Body of pancreas (tissue), 4 donors: ENCODE measurements at places on chromosomes 16 and 17.

DNA sequence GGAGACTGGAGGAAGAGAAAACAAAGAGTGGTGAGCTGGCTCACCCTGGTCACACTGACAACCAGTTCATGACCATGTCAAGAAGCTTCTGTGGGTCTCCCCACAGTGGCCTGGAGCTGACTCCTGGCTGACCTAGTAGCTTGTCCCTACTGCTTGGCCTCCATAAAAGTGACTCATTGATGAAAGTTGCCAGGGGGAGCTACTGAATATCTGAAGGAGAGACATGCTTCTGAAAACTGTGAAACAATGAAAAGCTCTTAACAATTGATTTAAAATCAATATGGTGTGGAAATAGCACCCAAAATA lies 22.0 kb downstream of the SMPD3 start:
- DNase-seq = no peak

GRCh38 chr17:77753246-77753645 lies 205.3 kb upstream of the TNRC6C start:
- no peak for DNase-seq

DNA sequence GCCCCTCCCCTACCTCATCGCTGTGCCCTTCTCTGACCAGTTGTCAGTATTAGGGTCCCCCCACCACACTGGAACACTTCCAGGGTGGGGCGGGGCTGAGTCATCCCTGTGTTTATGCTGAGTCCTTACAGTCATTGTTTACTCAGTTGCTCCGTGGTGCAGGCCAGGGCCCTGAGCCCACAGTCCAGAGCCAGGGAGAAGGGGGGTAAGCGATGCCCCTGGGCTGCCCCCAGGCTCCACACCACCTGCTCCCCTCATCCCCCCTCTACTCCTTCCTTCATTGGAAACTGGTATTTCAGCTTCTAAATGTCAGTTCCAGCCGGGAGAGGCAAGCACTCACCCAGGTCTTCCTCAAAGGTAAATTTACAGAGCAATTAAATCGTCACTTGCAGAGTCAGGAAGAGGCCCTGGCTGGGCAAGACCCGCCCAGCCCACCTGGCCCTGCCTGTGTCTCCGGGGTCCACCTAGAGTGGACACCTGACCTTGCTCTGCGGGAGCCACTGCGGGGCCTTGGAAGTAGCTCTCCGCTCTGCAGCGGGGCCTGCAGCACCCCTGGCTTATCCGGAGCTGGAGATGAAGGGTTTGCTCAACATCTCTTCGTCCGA lies 4.8 kb downstream of the ATP2A3 start:
- DNase-seq = peak; percentile 74

DNA sequence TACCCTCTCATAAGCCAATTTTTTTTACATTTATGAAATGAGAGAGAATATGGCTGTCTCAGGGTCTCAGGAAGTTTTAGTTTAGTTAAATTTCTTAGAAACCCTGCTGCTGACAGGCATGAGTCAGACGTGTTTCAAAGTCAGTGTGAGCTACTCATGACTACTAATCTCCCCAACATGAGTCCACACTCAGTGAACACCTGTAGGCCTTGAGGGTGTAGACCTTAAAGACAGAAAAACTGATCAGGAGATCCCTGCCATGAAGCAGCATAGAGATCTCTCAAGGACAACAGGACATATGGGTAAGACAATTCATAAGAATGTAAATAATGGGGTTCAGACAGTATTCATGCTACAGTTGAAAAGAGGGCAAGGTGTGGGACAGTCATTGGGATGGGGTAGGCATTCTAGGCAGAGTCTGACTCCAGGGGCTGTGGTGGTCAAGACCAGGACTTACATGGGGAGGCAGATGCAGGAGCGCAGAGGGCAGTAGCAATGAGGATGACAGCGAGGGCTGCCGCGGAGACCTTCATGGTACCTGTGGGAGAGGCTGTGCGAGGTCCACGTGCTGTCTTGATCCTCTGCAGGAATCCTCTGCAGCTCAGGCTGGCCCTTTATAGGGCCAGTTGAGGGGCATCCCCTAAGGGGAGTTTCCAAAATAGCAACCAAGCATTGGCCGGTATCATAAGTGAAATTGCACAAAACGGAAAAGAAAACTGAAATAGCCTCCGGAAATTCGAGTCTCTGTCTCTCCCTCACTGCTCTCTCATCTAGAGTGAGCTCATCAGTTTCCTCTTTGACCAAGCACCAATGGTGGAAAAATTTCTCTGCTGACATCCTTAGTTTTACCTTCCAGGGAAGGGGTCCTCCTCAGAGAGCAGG lies at the start of gene CCL5:
Gene CCL5, minus strand, starts transcription at position 588 of the 882 bp plus-strand sequence.
- no peak for DNase-seq

GRCh38 chr17:19787733-19788357 lies 39.7 kb upstream of the ALDH3A1 start:
- DNase-seq = no peak

GRCh38 chr17:13209081-13209480 lies 191.3 kb upstream of the ELAC2 start:
- no peak for DNase-seq

GRCh38 chr17:69430488-69430887 lies 16.0 kb downstream of the MAP2K6 start:
- no peak for DNase-seq

GRCh38 chr16:46763147-46763546 lies 15.0 kb upstream of the MYLK3 start:
- DNase-seq = no peak

- no peak for DNase-seq
These were observed 72.9 kb downstream of the MRM1 start for GRCh38 chr17:36674278-36674650.

DNA sequence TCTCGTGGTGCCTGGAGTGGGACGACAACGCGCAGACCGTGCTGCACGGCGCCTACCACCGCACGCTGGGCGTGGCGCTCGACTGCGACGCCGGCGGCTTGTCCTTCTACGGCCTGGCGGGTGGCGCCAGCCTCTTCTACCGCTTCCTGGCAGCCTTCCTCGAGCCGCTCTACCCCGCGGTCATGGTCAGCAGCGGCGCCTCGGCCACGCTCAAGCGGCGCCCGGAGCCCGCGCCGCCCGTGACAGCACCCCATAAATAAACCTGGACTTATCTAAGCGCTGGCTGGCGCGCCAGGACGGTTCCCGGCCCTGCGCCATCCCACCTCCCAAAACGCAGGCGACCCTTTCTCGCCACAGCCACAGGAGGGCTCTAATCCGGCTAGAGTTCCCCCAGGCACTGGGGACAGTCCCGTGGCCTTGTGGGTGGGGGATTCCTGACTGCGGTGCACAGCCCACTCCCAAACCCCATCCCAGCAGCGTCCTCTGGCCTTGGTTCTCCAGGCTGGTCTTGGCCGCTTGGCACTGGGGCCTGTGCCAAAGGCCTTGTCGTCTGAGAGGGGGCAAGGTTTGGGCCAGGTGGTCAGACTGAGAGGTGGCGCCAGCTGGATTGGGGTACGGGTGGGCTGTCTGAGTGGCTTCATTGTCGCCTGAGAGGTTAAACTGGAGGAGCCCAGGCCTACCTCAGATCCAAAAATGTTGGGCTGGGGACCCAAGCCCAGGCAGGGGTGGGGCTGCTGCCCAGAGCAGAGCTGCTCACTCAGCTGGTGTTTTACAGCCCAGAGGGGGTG lies 10.1 kb upstream of the SLC16A5 start:
- peak; percentile 57 for DNase-seq

GRCh38 chr17:51540151-51540550 lies 279.8 kb downstream of the UTP18 start:
- no peak for DNase-seq

GRCh38 chr17:67293251-67294203 lies 48.5 kb upstream of the HELZ start:
- peak; percentile 76 for DNase-seq

GRCh38 chr16:86344881-86345280 lies 165.4 kb upstream of the FOXF1 start:
- no peak for DNase-seq

DNA sequence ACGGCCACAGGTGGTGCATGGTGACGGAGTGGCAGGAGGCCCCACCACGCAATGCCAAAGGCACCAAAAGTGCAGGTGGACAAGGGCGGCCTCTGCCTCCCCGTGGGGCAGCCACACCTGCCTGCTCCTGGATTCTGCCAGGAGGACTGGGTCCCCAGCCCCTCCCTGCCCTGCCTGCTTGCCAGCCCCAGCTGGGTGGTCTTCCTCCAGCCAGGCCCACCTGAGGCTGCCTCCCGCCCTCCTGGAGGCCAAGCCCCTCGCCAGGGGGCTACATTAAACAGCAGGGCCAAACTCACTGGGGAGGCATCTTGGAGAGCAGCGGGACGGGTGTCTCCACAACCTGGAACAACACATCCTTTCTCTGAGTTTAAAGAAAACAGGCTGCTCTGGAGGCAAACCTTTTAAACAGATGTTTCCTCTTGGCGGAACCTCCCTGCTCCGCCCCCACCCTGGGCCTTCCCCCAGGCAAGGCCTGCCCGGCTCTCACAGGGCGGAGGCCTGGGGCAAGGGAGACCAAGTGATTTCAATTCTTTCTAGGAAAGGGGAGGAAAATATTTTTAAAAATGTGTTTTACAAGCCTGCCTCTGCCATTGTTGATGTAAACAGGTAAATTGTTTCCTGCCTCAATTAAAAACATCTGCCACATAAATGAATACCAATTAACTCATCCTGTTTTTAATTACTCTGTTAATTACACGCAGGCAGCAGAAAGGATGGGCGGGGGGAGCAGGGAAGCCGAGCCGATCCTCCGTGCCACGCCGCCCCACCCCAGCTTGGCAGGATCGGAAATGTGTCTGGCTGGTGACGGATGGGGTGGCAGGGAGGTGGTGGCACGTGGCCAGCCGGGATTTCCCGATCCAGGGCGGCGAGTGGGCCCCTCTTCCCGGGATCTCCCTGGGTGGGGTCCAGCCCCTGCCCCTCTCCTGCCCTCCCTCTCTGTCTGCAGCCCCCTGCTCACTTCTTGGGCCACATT lies 54.4 kb upstream of the PABPN1L start:
- peak; percentile 78 for DNase-seq

- DNase-seq = no peak
These were observed 23.0 kb downstream of the MGRN1 start for GRCh38 chr16:4647644-4647980.

DNA sequence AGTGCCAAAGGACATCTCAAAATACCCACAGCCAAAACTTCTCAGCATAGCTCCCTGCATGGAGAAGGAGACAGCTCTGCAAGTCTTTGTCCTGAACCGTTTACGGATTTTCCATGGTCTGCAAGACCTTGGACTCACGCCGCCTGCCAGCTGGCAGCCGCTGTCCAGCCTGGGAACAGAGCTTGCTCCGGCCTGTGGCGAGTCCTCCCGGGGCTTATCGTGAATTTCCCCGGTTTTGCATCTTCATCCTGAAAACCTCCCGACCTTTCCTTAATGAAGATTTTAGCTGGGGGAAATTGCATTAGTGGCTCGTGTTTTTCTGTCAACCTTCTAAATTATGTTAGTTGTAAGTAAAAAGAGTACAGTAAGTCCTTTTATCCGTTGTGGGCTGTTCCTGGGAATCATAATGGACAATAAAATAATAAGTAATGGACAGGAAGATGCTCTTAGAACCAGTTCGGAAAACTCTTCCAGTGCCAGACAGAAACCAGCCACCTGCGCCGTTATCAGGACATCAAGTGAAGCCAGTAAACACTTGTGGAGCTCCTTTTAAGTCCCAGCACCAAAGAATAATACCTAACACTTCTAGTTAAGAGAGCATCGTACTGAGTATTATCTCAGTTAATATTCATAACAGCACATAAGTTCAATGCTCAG lies 112.4 kb upstream of the NOL11 start:
- DNase-seq = peak; percentile 80

GRCh38 chr17:48800626-48801217 lies 16.3 kb downstream of the TTLL6 start:
- DNase-seq = no peak

- DNase-seq = no peak
These were observed 15.8 kb downstream of the CDH16 start for GRCh38 chr16:66902648-66903543.

- DNase-seq = no peak
These were observed 23.9 kb downstream of the C17orf75 start for GRCh38 chr17:32318071-32318470.

- no peak for DNase-seq
These were observed 46.5 kb downstream of the ATP2C2 start for GRCh38 chr16:84414789-84415326.

DNA sequence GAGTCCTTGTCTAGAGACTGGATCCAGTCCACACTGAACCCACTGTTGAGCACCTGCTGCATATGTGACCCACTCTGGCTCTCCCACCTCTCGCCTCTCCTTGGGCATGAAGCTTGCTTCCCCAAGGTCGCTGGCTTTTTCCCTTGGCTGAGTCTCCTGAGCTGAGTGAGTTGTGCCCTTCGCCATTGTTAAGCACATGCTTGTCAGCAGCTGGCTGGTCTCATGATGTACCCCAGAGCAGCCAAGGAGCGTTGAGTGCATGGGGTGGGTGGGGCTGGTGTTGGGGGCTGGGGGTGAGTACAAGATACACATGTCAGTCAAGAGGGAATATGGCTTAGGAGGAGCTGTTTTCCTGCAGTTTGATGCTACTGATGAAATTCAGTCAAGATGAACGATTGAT lies 165.6 kb downstream of the SNX29 start:
- DNase-seq = no peak

- DNase-seq = no peak
These were observed 173.8 kb downstream of the RPTOR start for GRCh38 chr17:80718428-80718827.

DNA sequence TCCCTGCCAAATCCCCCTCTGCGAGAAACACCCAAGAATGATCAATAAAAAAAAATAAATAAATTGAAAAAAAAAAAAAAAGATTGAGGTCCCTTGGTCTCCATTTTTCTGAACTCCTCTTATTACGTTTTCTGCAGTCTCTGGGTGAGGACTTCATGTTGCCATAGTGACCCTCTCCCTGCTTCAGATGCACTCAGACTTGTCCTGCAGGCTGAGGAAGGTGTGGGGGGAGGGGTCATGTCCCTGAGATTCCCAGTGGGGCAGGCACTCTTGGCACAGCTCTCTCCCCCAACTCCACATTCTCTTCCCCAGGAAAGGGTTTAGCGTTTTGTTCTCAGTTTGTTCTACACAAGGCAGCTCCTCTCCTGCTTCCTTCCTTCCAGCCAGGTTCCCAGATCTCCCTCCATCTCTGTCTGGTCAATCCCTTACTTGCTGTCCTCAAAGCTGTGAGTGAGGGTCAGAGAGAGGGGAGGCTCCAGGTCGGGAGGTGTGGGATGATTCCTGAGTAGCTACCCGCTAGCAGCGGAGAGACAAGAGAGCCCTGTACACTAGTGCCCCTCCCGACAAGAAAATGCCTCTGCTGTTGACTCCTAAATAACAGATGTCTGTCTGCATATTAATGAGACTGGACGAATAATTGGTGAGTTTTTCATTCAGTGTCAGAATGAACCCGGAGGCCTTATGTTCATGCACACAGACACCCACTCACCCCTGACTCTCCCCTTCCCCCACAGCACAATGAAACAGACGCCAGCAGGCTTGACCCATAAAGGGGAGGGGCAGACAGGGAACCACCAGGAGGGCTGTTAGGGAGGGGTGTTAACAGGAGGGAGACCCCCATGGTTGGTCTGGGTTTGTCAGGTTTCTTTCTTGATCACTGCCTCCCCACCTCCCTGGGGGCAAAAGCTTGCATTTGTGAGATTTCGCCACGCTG lies 9.2 kb downstream of the RND2 start:
- DNase-seq = no peak
